ENCODE measurements at places on chromosomes 2 and 18.
A peak's percentile ranks its signal among the peaks of the same experiment; 100 is the strongest.

DNA sequence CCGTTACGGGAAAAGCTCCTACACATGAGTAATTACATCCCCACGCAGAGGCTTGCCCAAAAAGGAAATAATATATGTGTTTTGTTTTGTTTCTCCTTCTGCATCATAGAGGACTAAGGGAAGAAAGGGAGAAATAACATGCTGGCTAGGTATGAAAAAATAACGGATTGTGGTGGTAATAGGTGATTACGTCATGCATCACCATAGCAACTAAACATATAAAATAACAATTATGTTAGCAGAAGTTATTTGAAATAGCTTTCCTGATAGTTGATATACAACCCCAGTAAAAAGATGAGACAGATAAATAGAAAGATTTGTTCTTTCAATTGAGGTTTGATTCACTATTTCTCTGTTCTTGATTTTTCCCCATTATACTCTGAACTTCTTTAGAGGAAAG is 518.0 kb downstream of the ZNF516 start:
- DNase-seq, result peak; percentile 59

GRCh38 chr2:1584691-1585485 is 159.4 kb downstream of the PXDN start:
- no peak for DNase-seq

- no peak for DNase-seq
These were observed 390 bp downstream of the PCARE start for GRCh38 chr2:29073933-29074332.

GRCh38 chr2:119827866-119828507 is 68.3 kb downstream of the PTPN4 start:
- DNase-seq, result peak; percentile 39

GRCh38 chr2:137020452-137021196 is 255.3 kb downstream of the THSD7B start:
- DNase-seq, result no peak

GRCh38 chr2:55148269-55148668 is 83.8 kb downstream of the CLHC1 start:
- peak; percentile 46 for DNase-seq

- DNase-seq, result peak; percentile 81
These were observed 34.6 kb upstream of the IMPA2 start for GRCh38 chr18:11946756-11947155.

- no peak for DNase-seq
These were observed 35.3 kb downstream of the COL6A3 start for GRCh38 chr2:237378650-237379049.

GRCh38 chr2:148965623-148966437 is 72.7 kb upstream of the LYPD6B start:
- DNase-seq, result no peak

DNA sequence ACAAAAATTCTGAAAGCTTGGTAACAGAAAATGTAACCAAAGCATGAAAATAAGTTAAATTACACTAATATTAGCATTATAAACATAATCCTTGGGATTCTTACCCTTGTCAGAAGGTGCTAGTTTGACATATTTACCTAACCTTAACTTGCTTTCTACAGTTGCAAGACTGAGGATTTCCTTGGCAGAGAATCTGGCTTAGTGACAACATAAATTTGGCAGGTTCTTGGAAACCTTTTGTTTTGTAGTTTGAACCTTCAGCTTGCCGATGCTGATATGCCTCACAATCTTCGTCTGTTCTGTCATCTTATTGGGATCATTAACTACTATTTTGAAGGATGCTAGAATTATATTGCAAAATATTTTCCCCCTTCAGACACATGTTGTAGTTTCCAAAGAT is 3.4 kb downstream of the XIRP2 start:
- DNase-seq, result no peak

- no peak for DNase-seq
These were observed 100.9 kb downstream of the ATAD2B start for GRCh38 chr2:23826040-23826439.

DNA sequence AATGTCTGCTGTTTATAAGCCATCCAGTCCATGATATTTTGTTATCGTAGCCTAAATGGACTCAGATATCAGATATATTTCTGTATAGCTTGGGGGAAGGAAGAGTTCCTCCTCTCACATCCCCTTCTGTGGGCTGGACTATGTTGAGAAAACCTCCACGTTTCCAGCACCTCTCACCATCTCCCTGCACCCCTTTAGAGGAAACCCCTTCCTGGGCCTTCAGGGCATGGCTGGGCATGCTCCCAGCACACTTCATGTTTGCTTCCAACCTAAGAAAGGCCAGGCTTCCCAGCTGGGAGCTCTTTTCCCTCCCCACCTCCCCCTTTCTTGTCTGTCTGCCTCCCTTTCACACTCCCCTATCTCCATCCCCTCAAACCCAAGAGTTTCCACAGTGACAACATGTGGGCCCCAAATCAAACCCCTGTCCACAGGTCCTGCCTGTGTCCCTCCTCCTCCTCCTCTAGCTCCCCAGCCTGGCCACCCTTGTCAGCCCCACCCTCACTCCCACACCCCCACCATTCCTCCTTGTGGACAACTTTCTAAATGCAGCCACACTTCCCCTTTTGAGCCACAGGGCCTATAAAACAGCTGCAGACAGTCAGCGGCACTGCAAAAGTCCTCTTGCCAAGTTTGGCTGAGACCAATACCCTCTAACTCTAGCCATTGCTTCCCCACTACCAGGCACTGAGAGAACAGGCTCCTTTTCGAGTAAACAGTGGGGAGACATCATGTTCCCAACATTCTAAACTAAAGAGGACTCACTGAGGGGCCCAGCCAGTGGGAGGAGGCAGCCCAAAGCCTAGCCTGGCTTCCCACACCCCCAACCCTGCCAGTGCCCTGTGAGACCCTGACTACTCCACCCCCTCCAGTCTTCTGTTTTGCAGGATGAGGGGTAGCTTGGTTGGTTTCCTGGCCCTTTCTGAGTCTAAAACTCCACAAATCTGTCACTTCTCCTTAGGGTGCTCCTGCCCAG is 120.5 kb downstream of the ZFP36L2 start:
- no peak for DNase-seq

DNA sequence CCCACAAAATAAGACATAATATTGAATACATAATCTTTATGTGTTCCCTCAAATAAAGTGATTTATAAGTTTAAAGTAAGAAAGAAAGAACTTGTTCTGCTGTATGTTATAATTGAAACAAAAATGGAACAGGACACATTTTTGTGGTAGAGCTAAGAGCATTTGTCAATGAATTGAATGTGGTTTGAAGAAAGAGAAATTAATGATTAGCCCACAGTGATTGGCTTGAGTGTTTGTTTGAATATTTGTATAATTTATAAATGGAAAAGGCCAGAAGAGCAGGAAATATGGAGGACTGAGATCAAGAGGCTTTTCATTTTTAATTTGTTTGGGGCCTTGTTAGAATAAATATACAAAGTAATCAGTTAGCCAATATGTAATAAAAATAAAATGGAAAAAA is 395.1 kb upstream of the CDH19 start:
- DNase-seq, result no peak

- DNase-seq, result peak; percentile 76
These were observed 34.2 kb downstream of the CERS6 start for GRCh38 chr2:168490015-168490874.

DNA sequence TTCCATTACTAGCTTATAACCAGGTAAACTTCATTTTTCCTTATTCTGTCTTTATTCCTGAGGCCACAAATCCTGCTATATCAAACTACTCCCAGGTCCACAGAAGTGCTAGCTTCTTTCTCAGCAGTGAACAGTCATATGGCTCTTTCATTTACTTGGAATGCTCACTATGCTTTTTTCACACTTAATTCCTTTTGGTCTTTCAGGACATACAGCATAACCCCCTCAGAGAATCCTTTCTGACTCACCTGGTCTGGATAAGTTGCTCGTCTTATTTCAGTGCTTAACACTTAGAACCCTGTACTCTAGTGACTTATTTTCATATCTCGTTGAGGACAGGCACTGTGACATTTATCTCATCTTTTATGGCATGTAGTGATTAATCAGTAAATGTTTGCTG is 325.0 kb upstream of the UBE2E3 start:
- DNase-seq, result no peak

- DNase-seq, result peak; percentile 92
These were observed 21.6 kb upstream of the SPATA3 start for GRCh38 chr2:230974096-230974913.

GRCh38 chr2:88265352-88266303 is 95.5 kb downstream of the THNSL2 start:
- peak; percentile 1 for DNase-seq
